Fibroblast of lung (primary cell): ENCODE measurements at places on chromosomes 2 and 18. TPM values are rescaled to one million over a fixed set of nuclear protein-coding genes. Genes with fewer than 3 reads are reported as not detected.
A peak's percentile ranks its signal among the peaks of the same experiment; 100 is the strongest.

Gene ELOA2
- not detected in 2 replicates for total RNA-seq

Gene SPATA3
- total RNA-seq: not detected in 2 replicates

Gene DDX18
- 37.2 and 45.5 TPM in 2 replicates for total RNA-seq

Gene MYL12B
- total RNA-seq: 259 and 473 TPM in 2 replicates

DNA sequence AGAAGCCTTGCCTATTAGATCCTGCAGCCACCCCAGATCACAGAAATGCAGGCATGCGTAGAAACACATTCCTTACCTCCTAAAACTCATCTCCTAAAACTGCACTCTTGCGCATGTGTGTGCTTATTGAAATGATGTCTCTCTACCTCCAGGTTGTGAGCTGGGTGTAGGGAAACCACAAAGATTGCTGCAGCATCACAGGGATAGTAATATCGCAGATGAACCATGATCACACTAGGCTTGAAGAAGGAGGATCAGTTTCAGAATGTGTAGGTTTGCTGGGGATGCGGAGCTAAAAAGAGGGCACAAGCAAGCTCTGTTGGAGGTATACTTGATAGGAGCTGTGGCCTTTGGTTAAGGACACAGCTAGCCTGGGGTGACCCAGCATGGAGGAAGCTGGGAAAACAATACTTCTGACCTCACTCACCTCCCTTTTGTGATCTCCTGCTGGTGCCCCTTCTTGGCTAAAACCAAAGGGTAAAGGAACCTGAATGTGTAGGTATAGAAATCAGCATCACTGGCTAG lies 118.8 kb downstream of the SETBP1 start:
- DNase-seq: no peak
- H3K4me3 ChIP-seq: no peak overlapping the region
- H3K27me3 ChIP-seq: no peaks in the 10 kb centered on the region
- H3K36me3 ChIP-seq: no peaks in the 10 kb centered on the region
- no peak overlapping the region for H3K27ac ChIP-seq

DNA sequence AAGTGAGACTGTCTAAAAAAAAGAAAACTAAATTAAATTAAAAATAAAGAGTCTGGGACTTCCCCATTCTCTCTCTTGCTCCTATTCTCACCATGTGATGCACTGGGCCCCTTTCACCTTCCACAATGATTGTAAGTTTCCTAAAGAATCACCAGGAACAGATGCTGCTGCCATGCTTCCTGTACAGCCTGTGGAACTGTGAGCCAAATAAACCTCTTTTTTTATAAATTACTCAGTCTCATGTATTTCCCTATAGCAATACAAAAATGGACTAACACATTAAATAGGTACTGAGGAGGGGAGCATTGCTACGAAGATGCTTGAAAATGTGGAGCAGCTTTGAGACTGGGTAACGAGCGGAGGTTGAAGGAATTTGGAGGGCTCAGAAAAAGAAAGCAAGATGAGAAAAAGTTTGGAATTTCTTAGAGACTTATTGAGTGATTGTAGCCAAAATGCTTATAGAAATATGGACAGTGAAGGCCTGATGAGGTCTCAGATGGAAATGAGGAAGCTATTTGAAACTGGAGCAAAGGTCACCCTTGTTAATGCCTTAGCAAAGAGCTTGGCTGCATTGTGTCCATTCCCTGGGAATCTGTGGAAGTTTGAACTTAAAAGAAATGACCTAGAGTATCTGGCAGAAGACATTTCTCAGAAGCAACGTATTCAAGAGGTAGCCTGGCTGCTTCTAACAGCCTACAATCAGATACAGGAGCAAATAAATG lies 128.7 kb downstream of the EIPR1 start:
- H3K27ac ChIP-seq: no peak overlapping the region
- DNase-seq: no peak
- H3K4me3 ChIP-seq: no peak overlapping the region

DNA sequence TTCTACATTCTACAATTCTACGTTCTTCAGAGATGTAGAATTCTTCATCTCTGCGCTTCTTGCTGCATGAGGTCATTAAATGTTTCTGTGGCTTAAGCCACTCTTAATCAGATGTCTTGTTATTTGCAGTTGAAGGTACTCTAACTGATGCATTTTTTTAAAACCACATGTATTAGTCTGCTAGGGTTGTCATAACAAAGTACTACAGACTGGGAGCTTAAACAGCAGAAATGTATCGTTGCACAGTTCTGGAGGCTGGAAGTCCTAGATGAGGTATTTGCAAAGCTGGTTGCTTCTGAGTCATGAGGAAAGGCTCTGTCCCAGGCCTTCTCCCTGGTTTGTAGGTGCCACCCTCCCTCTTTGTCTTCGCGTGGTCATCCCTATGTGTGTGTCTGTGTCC lies 176.3 kb upstream of the GLI2 start:
- H3K4me3 ChIP-seq: no peak overlapping the region
- peaks cover 3% of the 10 kb centered on the region for H3K27me3 ChIP-seq
- H3K27ac ChIP-seq: peak overlapping the region; percentile 87
- DNase-seq: peak; percentile 98
- H3K36me3 ChIP-seq: no peaks in the 10 kb centered on the region

DNA sequence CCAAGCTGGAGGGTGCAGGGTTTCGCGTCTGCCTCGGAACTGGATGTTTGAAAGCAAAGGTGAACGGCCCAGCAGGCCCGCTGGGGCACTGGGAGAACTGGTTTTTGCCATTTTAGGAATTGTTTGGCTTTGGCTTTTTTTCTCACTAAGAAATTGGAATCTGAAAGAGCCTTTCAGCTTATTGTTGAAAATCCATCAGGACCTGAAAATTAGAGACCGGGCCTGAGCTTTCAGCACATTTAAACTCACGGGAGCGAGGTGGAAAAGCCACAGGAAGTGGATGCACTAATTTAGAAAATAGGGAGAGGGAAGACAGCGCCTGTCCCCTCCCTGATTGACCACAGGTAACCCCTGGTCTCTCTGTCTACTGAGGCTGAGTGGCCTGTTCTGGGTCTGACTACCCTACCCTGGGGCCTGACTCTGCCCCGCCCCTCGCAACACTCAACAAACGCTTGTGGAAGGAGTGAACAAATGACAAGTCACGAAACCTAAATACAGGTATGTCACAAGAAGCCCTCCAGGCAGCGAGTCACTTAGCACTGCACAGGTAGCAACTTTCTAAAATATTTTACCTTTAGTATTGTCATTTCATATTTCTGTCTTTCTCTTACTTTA lies 100.3 kb upstream of the MBOAT2 start:
- no peaks in the 10 kb centered on the region for H3K36me3 ChIP-seq
- no peak for DNase-seq
- no peak overlapping the region for H3K27ac ChIP-seq

DNA sequence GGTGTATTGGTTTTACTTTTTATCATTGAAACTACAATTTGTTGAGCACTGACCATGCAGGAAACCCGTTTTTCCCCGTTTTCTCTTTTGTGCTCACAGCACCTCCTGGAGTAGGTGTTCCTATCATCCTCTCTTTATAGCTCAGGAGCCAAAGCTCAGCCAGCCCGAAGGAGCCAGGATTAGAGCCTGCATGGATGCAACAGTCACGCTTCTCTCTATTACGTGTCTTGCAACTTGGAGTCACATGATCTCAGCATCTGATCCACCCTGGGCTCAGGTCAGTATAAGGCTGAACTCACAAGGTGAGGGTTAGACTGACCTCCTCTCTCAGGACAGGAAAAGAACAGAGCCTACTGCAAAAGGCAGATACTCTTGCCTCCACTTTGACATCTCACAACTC lies 150.5 kb downstream of the MBP start:
- no peaks in the 10 kb centered on the region for H3K4me1 ChIP-seq
- H3K27me3 ChIP-seq: no peaks in the 10 kb centered on the region
- no peak for DNase-seq
- H3K4me3 ChIP-seq: no peak overlapping the region

DNA sequence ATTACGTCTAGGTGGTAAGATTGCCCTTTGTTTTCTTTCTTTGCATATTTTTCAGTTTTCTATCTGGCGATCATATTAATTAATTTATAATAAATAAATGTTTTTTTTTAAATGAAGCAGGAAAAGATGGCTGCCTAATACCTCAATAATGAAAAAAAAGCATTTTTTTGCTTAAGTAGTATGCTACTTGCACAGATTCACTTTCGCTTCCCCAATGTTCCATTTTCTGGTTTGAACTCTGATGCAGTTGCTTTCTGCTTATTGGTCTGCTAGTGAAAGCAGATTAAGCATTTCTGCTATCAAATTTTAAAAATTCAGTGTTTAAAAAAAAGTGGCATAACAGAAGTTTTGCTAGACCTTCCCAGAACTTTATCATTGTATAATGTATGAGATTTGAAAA lies 11.9 kb upstream of the TMEM182 start:
- no peaks in the 10 kb centered on the region for H3K4me1 ChIP-seq
- no peaks in the 10 kb centered on the region for H3K36me3 ChIP-seq
- no peak overlapping the region for H3K27ac ChIP-seq
- no peaks in the 10 kb centered on the region for H3K27me3 ChIP-seq
- no peak for DNase-seq
- H3K4me3 ChIP-seq: no peak overlapping the region
